Activated T-helper 2 cell treated with anti-CD3 and anti-CD28 coated beads, Interferon-gamma antibody, Interleukin-2, Interleukin-4, amounts not matched to agents 10 μg/mL and 5 μg/mL and 100 μg/mL, durations not matched to agents 14 hours and 24 hours and 36 hours (primary cell): ENCODE measurements at places on chromosomes 5 and 9.

DNA sequence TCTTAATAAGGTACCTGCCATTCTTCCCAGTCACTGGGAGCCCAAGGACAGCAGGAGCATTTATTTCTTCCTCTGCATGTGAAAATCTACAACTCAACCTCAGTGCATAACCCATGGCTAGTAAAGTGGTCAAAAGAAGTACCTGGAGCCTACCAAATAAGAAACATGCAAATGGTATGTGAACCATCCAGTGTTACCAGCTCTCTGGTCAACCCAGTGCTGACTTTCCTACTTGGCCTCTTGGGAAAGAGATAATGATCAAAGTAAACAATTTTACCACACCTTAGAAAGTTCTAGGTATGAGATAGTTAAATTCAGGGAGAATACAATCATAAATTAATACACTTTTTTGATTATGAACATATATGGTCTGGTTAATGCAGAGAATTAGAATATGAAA lies 325.6 kb downstream of the ENC1 start:
- H3K4me1 ChIP-seq = peaks cover 6% of the 10 kb centered on the region
- no peak overlapping the region for H3K4me3 ChIP-seq
- H3K27me3 ChIP-seq = peaks cover 21% of the 10 kb centered on the region
- no peaks in the 10 kb centered on the region for H3K36me3 ChIP-seq

DNA sequence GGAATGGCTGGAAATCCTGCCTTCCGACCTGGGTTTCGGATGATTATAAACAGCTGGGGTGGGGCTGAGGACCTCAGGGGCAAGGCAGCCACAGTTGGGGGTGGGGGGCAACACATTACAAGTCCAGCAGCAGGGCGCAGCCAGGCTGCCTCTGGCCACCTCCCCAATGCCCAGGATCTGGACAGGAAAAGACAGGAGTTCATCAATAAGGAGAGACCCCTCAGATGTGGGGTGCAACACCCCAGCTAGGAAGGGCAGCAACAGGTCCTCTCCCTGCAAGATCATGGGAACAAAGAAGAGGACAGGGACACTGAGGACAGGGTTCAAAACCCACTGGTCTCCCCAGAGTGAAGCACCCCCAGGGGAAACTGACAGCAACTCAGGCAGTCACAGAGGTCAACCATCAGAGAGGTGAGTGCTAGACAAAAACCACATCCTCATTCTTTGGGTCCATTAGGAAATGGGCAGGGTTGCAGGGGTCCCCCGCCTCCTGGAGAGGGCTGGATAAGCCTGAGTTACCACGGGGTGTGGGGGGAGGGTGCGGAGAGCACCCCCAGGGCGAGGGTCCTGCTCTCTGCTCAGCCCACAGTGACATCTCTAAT lies 33.5 kb downstream of the SEMA4D start:
- H3K4me1 ChIP-seq = peaks cover 93% of the 10 kb centered on the region
- H3K4me3 ChIP-seq = peak overlapping the region; percentile 75
- peaks cover 85% of the 10 kb centered on the region for H3K36me3 ChIP-seq
- no peaks in the 10 kb centered on the region for H3K27me3 ChIP-seq

DNA sequence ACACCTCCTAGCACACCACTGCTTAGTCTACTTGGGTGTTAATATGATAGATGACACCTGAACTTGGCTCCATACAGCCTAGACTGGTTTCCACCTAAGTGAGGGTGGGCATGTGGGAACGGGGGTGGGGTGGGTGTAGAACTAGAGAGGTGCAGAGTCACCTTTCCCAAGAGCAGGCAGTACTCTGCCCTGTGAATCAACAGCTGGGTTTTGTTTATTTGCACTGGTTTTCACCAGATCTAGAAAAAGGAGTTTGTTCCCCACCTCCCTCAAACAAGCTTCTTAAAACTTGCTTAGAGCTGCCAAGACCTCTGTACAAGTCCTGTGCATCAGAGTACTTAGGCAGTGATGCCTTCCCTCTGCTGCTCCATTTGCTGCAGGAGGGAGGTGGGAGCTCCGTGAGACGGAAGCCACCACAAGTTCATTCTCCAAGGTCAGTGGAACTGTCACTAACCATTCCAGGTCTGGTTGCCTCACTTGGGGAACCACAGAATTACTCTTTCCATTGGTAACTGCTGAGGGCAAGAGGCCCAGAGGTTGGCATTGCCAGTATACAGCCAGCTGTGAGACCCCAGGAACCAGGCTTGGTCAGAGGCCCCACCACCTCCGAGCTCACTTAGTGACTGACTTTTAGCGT lies 163.5 kb downstream of the NR3C1 start:
- no peaks in the 10 kb centered on the region for H3K36me3 ChIP-seq
- DNase-seq = no peak

DNA sequence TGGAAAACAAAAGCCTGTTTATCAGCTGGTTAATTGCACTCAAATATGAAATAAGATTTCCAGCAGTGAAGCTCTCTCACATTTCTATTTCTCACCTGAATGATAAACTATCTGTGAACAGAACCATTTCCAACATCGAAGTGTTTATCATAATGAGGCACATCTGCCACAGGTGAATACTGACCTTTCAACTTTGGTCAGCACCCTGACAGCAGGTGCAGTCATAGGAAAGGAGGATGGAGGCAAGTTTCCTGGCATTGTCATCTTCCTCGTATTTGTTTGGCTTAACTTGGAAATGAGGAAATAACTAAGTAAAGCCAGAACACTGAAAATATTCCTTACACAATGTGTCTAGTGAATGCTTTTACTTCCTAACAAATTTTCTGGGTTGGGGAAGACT lies 716.4 kb downstream of the NR2F1-AS1 start:
- DNase-seq = no peak
- H3K36me3 ChIP-seq = no peaks in the 10 kb centered on the region
- no peaks in the 10 kb centered on the region for H3K27me3 ChIP-seq
- H3K4me1 ChIP-seq = no peaks in the 10 kb centered on the region
